ENCODE measurements at places on chromosomes 6 and 20.

DNA sequence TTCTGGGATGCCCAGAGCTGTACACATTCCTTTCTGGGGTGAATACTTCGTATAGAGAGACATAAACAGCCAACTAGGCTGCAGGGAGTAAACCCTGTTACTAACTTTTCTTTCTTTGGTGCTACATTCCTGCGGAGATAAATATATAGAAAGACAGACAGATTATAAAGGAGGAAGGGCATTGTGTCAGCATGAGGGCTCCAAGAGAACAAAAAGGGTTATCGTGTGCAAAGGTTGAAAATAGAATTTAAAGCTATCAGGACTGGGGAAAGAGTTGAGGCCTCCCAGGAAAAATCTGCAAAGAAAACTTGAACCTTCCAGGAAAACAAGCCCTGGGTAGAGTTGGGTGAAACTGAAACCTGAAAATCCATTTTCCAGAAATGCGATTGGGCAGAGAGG lies 68.0 kb downstream of the TMEM170B start:
- no peak for DNase-seq

GRCh38 chr20:35849706-35850105 lies 77.9 kb downstream of the PHF20 start:
- DNase-seq: no peak

DNA sequence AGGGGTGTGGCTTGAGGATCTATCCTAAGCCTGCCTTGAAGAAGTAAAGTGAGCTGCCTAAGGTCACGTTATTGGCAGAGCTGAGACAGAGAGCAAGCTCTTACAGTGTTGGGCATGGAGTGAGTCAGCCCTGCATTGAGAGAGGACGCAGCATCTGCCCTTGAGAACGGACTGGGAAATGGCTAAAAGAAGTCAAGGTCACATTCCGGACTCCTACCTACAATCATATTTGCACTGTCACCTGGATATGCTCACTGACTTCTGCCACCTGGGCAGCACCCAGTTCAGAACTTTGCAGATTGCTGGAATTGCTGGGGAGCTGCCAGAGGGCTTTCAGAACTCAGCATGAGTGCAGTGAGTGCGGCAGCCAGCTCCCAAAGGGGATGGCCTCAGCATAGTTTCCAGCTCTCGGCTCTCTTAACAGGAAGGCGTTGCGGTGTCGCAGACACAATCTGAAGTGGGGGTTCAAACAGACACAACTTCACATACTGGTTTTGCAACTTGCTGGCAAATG lies 199.3 kb upstream of the SGK1 start:
- no peak for DNase-seq

- no peak for DNase-seq
Measured at GRCh38 chr20:36703530-36703929, 42.4 kb downstream of the NDRG3 start.

DNA sequence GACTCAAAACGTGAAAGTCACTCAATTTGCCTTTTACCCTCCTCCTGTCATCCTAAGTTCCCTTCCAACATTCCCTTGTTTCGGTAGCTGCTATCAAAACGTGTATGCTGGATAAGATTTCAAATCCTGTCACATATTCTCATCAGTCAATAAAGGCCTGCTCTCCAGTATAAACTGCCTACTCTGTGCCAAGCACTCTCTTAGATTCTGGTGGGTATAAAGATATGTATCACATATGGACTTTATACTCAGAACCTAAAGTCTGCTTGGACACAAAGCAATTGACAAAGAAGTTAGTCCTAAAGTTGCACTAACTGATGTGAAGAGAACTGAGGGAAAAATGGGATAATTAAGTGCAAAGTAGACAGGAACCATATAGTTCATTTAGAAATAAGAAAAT lies 476.6 kb upstream of the MARCKS start:
- DNase-seq: no peak

DNA sequence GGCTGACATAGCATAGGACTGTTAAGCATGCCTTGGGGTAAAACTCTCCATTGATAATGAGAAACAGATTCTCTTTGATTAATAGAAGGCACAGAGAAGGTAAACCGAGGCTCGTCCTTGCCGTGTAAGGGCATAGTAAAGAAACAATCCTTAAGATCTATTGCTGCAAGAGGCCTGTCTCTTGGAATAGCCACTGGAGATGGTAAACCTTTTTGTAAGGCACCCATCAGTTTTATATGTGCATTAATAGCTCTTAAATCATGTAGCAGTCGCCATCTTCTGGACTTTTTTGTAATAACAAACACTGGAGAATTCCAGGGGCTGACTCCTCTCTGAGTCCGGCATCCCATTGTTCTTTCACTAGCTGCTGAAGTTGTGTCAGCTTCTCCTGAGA lies 8.4 kb upstream of the ABHD12 start:
- no peak for DNase-seq

DNA sequence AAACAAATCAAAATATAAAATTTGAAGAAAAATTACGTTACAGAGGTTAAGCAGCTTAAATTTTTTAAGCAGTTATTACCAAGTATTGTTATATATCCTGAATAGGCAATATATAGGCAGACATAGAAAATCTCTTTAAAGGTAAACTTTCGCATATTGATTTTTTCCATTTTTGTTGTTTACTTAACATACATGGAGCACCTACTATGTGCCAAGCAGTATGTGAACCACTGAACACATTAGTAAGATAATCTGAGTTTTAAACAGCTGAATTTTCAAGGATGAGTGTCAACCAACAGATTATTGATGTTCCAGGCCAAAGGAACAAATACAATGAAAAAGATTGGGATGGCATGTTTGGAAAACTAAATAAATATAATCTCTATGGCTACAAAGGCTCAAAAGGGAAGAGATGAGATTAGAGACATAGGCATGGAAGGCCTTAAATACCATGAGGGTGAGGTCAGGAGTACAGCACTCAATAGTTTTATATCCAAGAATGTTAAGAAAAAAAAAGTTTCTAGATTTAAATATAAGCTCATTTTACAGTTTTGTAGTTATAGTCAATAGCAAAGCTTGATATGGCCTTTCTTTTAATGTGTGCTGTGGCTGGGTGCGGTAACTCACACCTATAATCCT lies 277.5 kb downstream of the PTPRK start:
- DNase-seq: no peak

GRCh38 chr20:10853176-10853575 lies 179.4 kb upstream of the JAG1 start:
- no peak for DNase-seq

DNA sequence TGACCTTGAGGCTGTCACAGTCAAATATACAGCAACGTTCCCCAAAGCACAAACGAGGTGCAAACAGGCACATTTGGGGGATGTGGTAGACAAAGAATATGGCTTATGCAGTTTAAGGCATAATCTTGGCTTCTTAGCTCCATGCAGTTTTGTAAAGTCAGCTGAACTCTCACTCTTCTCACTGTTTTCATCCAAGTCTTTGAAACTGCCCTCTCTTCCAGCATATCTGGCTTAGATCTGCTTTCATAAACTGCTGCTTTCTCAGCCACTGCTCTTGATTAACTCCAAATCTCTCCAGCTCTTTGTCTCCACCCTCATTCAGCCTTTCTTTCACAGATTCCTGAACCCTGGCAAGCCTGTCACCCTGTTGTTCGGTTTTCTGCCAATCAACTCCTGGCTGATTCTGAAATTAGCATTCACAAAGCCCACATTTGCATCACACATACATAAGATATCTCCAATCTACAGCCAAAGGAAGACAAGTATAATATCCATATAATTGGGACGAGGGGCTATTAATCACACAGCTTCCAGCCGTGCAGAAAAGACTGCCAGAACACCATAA lies 301.1 kb upstream of the RNF217 start:
- DNase-seq: no peak

- no peak for DNase-seq
Measured at GRCh38 chr20:6705926-6706548, 61.4 kb upstream of the BMP2 start.

DNA sequence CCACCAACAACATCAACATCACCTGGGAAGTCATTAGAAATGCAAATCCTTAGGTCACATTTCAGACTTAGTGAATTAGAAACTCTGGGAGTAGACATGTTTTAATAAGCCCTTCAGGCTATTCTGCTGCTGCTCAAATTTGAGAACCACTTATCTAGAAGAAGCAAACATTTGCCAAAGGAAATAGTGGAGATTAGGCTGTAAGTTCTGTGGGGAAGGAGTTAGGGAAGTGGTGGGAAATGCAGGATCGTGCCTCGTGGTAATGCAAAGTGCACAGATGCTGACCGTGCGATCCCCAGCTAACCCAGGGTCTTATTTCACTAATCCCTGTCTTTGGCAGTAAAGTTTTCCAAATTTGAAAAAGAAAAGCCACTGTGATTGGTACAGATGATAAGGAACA lies 328.5 kb downstream of the EPM2A start:
- no peak for DNase-seq

DNA sequence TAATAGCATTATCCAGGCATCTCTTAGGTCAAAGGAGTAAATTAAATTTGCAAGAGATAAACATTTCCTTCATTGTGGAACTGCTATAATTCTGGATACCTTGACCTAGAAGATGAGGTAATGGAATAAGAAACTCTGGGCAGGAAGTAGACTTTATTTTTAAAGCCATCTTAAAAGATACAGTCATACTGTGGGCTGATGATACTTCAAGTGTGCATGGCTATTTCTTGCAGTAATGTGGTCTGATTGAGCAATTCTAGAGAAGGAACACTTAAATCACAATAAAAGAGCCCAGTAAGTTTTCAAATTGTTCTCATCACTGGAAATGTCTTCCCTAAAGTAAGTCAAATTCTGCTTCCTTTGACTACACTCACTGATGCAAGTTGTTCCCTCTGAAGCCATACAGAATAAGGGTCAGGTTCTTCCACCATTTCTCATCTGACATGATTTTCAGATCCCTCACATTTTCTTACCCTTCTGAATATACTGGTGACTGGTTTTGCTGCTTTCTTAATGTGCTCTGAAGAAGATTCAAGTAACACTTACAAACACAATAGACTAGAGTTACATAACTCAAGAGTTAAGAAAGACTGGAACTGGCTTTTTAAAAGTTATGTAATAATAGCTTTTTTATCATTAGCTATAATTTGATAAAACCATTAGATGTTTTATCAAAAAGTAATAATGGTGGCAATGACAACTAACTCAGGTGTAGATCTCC lies 62.6 kb upstream of the TMEM244 start:
- no peak for DNase-seq

DNA sequence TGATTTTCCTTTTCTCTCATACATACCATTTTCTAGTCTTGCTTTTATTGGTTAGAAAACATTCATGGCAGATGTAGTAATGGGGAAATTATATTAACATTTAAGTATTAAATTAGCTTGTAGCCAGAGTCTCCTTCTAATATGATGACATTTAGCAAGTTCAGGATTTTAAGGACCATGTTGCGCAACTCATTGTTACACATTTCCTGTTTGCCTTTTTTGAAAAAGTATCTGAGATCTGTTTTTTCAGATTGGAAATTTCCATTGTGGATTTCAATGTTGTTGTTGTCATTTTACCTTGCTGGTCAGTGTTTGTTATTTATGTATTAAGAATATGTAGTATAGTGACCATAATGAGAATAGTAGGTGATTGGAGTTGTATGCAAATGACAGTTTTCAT lies 38.7 kb downstream of the CDKAL1 start:
- DNase-seq: no peak

DNA sequence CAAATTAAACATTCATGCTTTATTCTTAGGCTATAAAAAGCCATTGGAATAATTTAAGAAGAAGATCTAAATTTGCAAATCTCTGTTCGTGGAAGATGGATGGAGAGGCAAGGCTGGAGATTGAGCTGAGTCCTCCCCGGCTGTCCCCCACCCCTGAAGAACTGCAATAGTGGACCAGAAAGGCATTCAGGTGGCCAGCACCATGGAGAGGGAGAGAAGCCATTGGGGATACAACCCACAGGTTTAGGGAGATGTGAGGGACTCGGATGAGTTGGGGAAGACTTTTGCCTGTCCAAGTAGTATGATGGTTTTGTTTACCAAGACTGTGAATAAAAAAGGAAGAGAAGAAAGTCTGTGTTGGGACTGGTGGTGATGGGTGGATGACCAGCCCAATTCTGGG lies 120.8 kb downstream of the F13A1 start:
- DNase-seq: no peak

GRCh38 chr20:16615199-16615598 lies 42.0 kb upstream of the KIF16B start:
- no peak for DNase-seq

DNA sequence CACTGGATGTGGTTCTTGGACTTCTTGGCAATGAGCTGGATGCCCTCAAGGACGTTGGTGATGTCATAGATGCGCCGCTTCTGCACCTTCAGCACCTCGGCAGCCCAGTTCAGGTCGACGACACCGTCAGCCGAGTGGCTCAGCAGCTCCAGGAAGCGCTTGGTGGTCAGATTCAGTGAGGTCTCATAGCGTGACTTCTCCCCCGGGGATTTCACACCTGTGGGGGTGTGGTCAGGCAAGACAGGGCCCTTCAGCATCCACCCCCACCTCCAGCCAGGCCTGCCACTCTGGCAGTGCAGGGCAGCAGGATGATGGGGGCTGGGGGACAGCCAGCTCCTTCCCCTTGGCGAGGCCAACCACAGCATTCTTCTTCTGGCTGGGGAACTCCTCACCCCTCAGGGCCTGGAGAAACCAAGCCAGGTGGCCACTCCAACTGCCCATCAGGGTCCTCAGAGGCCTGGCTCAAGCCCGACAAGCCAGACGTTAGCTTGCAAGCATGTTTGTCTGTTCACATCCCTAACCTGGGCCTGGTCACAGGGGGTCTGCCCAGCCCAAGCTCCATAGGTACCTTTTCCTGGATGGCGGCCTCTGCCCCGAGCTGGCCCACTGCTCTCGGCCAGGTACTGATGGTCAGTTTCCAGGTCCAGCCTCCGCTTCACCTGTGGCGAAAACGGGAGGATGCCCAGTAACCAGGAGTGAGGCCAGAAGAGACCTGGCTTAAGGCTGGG lies 5.7 kb upstream of the NECAB3 start:
- no peak for DNase-seq

GRCh38 chr6:90305800-90306448 lies 9.3 kb upstream of the BACH2 start:
- DNase-seq: no peak

DNA sequence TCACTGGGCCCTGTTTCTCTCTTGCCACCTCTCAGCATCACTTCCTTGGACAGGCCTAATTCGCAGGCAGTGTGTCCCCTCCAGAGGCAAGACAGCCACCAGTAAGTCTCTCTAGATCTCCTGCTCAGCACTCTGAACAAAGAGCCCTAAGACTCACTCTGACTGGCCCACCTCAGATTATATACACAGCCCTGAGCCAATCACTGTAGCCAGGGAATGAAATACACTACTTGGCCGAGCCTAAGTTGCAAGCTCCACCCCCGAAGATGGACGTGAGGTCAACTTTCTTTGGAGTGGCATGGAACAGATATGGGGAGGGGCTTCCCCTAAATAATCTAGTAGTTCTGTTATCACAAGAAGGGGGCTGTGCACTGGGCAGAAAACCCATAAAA lies 4.1 kb downstream of the BPI start:
- no peak for DNase-seq
